ENCODE measurements at places on chromosomes 2 and 18.
A peak's percentile ranks its signal among the peaks of the same experiment; 100 is the strongest.

DNA sequence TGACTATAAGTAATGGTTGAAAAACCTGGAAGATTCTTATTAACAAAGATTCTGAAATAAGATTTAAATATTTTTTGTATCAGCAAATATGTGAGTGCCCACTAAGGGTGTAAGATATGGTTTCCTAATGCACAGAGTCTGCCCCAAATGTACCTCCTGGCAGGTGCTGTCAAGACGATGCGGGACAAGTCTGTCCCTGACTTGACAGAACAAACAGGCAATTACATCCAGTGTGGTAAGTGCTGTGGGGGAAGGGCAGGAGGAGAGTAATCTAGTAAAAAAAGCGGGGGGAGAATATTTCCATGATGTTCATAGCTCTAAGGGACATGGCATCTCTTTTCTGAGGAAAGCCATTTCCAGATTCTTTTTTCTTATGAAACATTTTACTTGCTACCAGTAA is 127.5 kb downstream of the COL4A4 start:
- no peak for DNase-seq

- DNase-seq = no peak
These were observed 40.0 kb downstream of the FAM228A start for GRCh38 chr2:24214880-24215279.

DNA sequence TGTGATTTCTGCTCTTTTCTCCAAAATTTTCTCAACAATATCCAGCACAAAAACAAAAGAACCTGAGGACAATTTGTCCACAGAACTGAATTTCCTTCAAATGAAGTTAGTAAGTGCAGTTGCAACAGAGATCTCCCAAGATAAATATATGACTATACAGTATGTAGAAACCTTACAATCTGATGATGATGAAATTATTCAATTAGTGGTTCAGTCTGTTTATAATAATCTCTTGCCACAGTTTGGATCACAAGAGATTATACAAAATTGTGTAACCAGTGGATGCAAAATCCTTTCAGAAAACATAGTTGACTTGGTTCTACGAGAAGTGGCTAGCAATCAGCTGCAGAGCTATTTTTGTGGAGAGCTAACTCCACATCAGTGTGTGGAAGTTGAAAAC is 68.7 kb downstream of the FSIP2 start:
- no peak for DNase-seq

- DNase-seq = no peak
These were observed 359.2 kb upstream of the ID2 start for GRCh38 chr2:8322634-8323033.

DNA sequence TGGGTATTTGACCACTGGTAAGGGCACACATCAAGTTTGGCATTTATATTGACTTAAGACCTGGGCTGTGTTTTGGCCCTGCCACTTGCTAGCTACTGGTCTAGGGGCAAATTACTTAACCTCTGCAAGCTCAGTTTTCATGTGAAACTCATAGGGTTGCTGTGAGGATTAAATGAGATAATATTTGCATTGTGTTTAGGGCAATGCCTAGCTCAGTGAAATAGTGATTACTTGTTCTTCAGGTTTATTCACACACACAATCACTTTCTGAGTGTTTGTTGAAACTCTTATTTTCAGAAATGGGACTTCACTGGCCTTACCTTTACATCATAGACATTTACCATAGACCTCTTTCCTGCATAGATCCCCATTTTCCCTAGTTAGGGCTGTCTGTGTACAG is 12.3 kb downstream of the CERS6 start:
- DNase-seq = no peak

- DNase-seq = no peak
These were observed 20.8 kb downstream of the ANO7 start for GRCh38 chr2:241209271-241209670.

DNA sequence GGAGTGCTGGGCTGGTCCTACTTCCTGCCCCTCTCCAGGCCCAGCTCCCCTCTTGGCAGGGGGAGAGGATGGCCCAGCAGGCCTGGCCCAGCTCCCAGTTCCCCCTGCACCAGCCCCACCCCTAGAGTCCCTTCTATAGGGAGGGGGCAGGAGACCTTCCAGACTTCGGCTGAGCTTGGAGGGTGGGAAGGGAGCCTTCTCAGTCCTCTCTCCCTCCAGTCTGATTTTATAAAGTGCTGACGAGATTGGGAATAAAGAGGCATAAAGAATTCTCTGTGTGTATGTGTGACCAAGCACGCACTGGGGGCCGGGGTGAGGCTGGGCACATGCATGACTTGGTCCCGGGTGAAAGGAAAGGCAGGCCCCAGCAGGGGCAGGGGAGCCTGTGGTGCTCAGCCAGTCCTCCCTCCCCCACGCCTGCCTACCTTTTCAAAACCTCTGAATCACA is 5.1 kb downstream of the CHPF start:
- DNase-seq = no peak

DNA sequence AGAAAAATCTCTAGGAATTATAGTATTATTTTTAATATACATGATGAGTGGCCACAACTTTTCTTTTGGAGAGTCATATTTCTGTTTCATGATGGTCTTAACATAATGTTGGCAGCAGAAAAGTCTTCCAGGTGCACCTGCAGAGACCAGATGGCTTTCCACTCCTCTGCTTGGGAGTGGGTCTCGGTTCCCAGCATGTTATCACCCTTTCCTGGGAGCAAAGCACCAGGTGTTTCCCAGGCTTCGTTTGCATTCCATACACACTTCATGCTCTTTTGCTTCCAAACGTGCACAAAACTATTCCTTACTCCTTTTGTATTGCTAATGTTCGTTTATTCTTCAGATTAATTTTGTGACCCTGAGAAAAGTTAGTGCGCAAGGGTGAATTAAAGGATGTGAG is 305.2 kb downstream of the CDH2 start:
- no peak for DNase-seq

DNA sequence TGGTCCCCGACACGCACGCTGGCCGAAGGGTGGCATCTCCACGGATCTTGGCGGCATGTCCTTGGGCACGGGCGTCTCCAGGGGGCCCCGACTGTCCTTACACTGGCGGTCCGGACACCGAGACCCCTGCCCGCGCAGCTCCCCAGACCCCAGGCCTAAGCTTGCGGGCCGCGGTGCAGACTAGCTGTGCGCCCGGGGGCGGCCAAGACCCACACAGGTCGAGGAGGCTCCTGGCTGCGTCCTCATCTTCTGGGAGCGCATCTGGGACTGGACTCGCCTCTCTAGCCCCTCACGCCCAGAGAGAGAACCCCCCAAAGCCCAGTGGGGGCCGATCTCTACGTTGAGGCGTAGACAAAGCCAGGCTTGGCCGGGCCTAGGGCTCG is 475 bp upstream of the TWIST2 start:
- no peak for DNase-seq

GRCh38 chr2:217225596-217225995 is 365.7 kb upstream of the TNP1 start:
- no peak for DNase-seq

- DNase-seq = no peak
These were observed 325.5 kb upstream of the HS6ST1 start for GRCh38 chr2:128644156-128644555.

GRCh38 chr2:150370561-150370960 is 116.9 kb downstream of the RND3 start:
- no peak for DNase-seq

GRCh38 chr2:220046507-220046906 is 419.1 kb downstream of the SLC4A3 start:
- DNase-seq = no peak

GRCh38 chr2:26588576-26588975 is 52.6 kb downstream of the CIB4 start:
- DNase-seq = no peak

DNA sequence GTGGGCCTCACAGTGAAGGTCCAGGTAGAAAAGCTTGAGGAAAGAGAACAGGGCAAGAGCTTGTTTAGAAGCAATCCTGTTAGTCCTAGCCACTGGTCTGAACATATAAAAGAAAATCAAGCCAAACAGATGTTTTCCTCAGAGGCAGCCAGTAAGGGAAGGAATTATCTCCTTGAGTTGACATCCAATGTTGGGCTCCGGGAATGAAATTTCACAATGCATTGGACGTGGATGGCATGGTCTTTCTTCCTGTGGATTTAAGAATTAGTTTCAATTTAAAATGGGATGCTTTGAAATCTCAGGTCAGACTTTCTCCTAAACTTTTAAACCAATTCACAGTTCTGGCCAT is 92.1 kb downstream of the ACKR3 start:
- peak; percentile 68 for DNase-seq

GRCh38 chr2:10554961-10555809 is 107.1 kb upstream of the ODC1 start:
- peak; percentile 68 for DNase-seq

- no peak for DNase-seq
These were observed 673.8 kb upstream of the SALL3 start for GRCh38 chr18:78305789-78306188.

- DNase-seq = no peak
These were observed 138.2 kb downstream of the MBD2 start for GRCh38 chr18:54086046-54086802.

- DNase-seq = peak; percentile 93
These were observed 7.7 kb upstream of the COL6A3 start for GRCh38 chr2:237421542-237422116.

DNA sequence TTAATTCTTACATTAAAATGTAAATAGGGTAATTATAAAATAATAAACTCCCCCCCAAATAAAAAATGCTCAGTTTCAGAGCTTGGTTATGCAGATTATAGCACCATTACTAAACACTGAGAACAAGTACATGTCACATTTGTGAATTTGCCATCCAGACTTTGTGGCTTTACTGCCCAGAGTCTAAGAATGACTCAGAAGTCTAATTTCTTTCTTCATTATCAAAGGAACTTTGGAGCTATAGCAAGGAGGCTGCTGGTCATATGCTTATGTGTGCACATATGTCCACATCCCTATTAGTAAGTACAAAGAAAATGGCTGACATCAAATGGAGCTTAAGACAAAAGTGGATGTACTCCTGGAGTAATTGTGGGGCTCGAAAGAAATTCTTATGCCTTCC is 248.5 kb upstream of the SESTD1 start:
- no peak for DNase-seq

DNA sequence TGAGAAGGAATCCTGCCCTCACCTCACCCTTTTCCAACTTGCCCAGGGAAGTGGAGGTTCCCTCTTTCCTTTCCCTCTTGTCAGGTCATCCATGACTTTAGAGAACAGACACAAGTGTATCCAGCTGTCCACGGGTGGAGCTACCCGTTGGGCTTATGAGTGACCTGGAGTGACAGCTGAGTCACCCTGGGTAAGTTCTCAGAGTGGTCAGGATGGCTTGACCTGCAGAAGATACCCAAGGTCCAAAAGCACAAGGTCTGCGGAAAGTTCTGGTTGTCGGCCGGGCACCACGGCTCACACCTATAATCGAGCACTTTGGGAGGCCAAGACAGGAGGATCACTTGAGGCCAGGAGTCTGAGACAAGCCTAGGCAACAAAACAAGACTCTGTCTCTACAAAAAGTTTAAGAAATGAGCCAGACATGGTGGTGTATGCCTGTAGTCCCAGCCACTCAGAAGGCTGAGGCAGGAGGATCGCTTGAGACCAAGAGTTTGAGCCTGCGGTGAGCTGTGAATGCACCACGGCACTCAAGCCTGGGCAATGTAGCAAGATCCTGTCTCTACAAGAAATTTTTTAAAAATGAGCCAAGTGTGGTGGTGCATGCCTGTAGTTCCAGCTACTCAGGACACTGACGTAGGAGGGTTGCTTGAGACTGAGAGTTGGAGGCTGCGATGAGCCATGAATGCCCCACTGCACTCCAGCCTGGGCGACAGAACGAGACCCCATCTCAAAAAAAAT is 14.0 kb upstream of the CNDP1 start:
- DNase-seq = no peak

DNA sequence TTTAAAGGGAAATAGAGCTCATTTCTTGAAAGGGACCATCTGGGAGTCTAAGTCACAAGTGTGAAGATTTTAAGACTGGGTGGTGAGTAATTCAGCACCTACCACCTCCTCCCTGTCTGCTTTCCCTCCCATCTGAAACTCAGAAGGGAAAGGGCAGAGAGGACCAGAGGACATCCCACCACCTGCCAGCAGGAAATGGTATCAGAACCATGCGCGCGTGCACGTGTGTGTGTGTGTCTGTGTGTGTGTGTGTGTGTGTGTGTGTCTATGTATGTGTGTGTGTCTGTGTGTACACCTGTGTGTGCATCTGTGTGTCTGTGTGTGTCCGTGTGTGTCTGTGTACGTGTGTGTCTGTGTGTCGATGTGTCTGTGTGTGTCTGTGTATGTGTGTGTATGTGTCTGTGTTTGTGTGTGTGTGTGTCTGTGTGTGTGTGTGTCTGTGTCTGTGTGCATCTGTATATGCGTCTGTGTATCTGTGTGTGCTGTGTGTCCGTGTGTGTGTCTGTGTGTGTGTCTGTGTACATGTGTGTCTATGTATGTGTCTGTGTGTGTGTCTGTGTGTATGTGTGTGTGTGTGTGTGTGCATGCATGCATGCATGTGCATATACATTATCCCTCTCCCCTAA is 76.8 kb downstream of the ZFP36L2 start:
- DNase-seq = no peak

DNA sequence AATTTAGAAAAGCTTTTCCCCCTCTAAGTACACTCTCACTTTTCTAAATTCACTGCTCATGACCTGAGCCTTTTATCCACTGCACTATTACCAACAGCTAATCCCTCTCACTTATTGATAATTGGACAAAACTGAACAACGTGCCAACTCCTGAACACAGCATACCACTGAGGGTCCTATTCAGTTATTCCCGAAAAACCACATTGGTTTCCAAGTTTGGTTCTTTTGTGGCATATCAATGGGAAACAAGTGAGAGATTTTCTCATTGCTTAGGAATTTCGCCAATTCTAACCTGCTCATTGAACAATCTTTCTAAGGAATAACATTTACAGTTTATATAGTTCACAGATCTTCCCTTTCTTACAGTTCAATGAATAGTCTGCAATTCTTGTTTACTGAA is 977.4 kb downstream of the TMEM182 start:
- DNase-seq = no peak

DNA sequence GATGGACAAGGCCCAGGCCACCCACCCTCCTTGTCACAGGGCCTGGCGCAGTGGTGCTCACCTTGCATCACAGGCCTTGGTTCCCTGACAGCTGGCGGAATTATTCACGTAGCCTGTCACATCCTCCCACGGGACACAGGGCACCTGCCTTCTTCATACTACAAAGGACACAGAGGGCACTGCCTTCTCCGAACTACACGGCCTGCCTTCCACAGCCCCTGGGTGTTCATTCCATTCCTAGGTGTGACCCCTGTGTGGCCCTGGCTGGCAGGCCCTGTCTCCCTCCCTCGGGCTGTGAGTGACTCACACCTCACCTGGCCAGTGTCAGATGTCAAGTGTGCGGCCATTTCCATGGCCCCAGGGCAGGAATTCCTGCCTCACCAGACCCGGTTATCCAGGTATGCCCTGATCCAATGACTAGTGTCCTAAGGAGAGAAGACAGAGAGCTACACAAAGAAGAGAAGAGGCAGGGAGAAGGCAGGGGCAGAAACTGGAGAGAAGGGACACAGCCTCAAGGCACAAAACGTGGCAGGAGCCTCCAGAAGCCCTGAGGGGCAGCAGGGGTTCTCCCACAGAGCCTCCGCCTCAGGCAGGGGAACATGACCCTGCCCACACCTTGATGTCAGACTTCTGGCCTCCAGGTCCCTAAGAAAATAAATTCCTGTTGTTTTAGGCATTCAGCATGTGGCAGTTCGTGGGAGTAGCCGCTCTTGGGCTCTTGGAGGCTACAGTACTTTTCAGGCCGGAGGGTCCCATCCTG is 43.4 kb downstream of the MBP start:
- no peak for DNase-seq

Measured in muscle of back (tissue), 13 donors.